ENCODE measurements at places on chromosomes 16 and 17.

DNA sequence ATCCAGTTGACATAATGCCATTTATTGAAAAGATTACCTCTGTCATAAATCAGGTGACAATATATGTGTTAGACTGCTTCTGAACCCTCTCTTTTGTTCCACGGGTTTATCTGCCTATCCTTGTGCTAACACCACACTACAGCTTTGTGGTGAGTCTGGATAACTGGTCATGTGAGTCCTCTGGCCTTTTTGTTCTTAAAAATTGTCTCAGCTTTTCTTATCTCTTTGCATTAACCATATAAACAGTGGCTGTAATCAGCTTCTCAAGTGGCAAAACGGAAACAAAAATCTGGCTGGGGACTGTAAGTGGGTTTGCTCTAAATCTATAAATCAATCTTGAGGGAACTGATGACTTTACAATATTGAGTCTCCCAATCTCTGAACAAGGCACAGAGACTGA is 44.6 kb downstream of the STX8 start:
- DNase-seq, result no peak

- no peak for DNase-seq
Observed at GRCh38 chr17:29621751-29622194, 939 bp downstream of the CORO6 start.

- no peak for DNase-seq
Observed at GRCh38 chr17:72022328-72023275, 98.2 kb upstream of the SOX9 start.

DNA sequence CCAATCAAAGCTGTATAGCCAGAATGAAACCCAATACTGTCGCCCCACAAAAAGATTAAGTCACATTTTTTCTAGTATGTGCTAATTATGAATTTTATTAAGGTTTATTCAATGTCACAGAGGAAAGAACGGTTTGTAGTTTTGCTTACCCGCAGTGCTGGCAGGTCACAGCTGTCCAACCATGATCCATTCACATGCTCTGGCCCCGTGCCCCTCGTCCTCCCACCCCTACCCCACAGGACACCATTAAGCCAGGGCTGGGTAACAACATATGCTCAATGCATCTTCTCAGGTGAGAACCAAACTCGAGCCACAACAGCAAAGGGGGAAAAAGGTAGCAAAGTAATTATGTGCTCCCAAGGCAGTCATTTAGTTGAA is 589 bp upstream of the FBF1 start:
- no peak for DNase-seq

DNA sequence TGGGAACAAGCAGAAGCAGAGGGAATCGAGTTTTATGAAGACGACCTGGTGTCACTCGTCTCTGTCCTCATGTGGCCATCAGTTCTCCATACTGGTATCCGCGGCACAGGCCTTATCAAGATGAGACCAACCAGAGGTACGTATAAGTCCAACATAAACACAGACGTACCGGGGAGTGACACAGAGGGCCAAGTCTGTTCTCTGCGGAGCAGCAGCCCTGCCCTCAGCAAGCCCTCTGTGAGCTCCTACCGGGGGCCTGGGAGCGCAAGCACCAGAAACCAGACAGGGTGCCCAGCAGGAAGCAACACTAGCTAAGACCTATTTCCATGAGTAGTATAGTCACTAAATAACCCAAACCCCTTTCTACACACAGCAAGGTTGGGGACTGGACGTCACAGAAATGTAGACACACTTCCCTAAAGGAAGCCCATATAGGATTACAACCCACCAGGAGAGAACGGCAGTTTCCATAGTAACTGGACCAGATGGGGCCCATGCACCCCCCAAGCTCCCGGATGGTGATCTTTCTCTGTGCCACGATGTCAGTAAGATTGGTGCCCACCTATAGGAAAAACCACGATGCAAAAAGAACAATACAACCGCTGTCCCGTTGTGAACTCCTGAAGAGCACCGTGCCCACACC is 911 bp downstream of the ARL16 start:
- DNase-seq, result no peak

GRCh38 chr16:24146518-24146917 is 109.6 kb upstream of the CACNG3 start:
- no peak for DNase-seq

GRCh38 chr17:11506635-11507034 is 91.6 kb upstream of the DNAH9 start:
- DNase-seq, result no peak

- DNase-seq, result peak; percentile 79
Observed at GRCh38 chr16:3022208-3022683, 1.5 kb downstream of the HCFC1R1 start.

- DNase-seq, result no peak
Observed at GRCh38 chr17:3794557-3795389, 6.2 kb downstream of the ITGAE start.

DNA sequence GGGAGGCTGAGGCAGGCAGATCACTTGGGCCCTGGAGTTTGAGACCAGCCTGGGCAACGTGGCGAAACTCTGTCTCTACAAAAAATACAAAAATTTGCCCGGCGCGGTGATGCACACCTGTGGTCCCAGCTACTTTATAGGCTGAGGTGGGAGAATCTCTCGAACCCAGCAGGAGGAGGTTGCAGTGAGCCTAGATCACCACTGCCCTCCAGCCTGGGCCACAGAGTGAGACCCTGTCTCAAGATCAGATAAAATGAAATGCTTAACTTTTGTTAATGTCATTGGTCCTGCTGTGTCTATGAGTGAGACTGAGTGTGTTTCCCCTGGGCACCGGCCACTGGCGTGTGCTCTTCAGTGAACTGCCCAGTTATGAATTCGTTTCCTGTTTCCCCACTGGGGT is 10.5 kb downstream of the FAM234A start:
- DNase-seq, result no peak

- DNase-seq, result no peak
Observed at GRCh38 chr16:14202095-14202494, 131.0 kb downstream of the MRTFB start.

DNA sequence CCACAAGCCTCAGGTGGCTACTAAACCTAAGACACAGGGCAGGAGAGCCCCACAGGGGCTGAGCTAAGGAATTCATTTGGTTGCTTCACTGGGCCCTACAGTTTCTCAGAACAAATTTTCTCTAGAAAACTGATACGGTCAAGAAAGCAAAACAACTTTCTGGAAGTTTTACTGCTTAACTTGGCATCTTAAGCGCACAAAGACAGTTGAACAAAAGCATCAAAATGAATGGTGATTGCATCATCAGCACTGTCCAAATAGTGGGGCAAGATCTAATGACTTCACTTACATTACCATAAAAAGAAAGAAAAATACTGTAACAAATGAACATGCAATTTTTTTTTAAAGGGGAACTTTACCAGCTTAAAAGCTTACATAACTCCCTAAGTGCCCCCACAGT is 47.6 kb downstream of the XPO6 start:
- DNase-seq, result no peak

DNA sequence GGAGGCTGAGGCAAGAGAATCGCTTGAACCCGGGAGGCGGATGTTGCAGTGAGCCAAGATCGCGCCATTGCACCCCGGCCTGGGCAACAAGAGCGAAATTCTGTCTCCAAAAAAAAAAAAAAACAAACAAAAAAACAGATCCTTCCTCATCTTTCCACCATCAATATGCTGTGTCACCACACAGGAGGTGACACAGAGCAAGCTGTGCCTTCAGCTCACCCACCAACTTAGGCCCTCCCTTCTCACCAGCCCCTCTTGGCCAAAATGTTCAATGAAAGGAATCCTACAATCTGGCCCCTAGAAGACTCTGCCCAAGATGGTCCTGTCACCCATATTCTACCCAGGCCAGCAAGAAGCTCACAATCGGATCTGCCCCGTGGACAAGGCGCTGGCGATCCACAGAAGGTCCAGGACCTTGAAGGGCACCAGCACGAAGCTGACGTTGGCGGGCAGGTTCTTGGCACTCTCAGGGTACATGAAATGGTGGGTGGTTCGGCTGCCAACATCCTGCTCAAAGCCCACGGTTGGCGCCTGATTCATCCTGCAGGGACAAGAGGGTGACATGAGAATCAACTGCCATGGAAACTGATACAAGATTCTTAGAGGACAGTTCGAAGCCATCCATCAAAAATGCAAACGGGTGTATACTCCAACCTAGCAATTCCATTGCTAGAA is 41.4 kb downstream of the DDX19A start:
- DNase-seq, result no peak

- no peak for DNase-seq
Observed at GRCh38 chr17:7763919-7764318, 46.4 kb downstream of the DNAH2 start.

DNA sequence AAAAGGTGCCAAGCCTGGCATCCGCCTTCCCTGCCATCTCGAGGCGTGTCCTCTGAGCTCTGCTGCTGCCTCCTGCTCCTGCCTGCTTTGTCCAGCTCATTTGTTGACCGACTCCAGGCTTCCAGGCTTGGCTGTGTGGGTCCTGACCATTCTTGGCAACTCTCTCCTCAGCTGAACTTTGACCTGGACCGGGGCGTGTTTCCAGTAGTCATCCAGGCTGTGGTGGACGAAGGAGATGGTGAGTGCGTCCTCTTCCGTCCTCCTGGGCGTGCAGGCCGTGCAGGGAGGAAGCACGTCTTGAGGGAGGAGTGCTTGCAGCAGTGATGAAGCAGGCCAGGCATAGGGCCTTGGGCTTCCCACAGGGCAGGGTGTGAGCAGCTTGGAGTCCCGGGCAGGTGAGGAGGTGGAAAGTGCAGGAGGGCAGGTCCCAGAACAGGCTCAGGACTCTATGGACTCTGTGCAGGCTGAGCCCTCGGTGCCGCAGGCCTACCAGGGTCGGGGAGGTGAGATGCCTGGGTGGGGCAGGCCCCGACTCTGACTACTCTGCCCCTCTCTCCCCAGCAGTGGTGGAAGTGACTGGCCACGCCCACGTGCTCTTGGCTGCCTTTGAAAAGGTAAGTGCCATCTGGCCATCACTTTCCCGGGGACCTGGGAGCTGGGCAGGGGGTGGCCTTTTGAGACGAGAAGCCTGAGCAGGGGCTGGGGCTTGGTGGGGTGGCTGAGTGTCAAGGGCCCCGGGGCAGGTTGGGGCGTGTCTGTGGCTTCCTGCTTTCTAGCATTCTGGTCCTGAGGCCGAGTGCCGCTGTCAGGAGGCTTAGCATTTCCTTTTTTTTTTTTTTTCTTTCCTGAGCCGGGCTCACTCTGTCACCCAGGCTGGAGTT is 28.6 kb upstream of the NUDT16L1 start:
- no peak for DNase-seq

DNA sequence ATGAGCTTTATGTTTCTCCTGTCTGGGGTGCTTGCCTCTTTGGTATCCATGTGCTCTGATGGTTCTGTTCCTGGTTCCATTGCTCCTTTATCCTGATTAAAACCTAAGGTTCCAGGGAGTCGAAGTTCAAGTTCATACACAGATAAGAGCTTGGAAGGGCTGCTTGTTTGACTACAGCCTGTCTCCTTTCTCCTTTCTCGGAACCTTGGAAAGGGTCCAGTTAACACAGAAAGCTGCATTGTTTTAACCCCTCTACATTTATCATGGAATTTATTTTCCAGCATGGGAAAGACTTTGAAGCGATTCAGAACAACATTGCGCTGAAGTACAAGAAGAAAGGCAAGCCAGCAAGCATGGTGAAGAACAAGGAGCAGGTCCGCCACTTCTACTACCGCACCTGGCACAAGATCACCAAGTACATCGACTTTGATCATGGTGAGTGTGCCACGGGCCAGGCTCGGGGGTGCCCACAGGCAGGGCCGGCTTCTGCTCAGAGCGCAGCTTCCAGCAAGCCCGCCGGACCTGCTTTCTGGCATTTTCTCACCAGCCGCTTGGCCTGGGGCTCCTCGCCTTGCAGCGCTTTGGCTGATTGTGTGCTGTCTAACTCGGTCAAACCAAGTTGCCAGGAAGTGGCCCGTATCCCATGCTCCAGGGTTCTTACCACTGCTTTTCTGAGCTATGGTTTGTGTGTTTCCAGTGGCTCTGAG is 19.9 kb downstream of the CRAMP1 start:
- DNase-seq, result no peak

GRCh38 chr16:86494565-86495356 is 15.6 kb upstream of the FOXF1 start:
- DNase-seq, result no peak

DNA sequence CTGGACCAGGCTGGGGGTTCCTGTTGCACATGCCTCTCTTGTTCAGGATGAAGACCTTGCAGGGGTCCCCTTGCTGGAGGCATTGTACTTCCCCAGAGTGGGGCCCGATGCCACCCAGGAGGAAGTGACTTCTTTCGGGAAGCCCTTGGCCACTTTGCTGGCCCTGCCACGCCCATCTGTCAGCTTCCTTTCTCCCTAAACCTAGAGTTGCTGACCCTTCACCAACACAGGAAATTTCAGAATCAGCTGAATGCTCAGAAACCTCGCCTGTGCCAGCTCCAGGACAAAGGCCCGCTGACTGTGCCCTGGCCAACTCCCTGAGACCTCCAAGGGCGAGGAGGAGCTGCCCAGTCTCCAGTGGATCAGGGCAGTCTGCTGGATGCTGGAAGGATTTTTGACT is 26.7 kb downstream of the WNT9B start:
- DNase-seq, result no peak

GRCh38 chr16:66446737-66447136 is 19.6 kb downstream of the BEAN1 start:
- no peak for DNase-seq

DNA sequence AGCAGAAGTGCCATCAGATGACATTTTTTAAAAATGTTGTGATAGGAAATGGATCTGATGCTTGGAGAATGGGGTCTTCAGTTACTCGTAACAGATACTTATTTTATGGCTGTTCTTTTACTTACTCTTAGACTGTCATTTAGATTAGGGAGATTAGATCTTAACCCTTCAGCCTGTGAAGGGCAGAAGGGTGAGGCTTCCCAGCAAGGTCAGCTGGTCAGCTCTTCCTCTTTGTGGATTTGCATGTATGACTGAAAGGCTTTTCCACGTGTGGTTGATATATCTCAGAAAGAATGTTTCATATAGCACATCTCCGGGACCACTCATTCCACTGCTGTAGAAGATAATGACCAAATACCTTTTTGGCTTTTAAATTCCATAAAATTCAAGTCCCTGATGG is 27.4 kb downstream of the GRB7 start:
- no peak for DNase-seq

DNA sequence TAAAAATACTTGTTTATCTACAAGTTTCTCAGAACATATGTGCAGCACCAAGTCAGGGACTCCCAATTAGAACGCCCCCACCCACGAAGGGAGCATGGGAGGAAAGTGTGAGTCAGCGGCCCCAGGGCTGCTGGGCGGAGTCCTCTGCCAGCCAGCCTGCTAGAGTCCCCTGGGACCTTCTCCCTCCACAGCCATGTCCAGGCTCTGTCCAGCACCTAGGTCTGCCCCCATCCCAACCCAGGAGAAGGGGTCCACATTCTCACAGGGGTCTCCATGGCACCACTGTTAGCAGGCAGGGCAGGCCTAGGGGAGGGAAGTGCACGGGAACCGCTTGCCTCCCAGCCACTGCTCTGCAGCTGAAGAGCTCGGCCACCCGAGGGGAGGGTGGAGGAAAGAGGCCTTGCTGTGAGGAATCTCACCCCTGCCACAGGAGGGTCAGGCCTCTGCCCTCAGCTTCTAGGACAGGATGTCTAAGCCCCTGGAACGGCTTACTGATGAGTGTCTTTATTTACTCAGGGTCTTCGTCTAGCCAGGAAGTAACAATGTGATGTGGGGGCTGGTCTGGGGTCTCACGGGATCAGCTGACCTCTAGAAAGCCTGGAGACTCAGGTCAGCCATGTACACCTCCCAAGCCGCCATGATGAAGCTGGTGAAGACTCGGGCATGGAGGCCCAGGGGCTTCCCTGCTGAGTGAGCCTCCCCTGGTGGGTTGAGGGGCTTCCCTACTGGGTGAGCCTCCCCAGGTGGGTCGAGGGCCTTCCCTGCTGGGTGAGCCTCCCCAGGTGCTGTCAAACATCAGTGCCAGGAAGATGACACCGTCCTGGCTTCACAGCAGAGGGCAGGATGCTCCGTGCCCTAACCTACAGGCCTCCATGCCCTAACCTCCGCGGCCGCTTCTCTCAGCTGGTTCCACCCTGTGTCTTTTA is 190.3 kb downstream of the RBFOX3 start:
- DNase-seq, result no peak
